Pons (tissue), 1 donor: ENCODE measurements at places on chromosomes 3 and 15.

DNA sequence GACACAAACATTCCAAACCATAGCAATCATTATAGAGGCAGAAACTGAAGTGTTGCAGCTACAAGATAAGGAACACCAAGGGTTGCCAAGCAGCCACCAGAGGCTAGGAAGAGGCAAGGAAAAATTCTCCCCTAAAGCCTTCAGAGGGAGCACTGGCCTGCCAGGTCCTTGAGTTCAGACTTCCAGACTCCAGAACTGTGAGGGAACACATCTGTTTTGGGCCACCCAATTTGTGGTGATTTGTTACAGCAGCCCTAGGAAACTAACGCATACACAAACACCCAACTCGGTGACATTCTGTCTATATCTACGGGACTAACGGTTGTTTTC is 54.6 kb downstream of the MB21D2 start:
- DNase-seq = no peak

GRCh38 chr3:10927551-10927950 is 65.0 kb upstream of the SLC6A1 start:
- DNase-seq = no peak

- DNase-seq = no peak
These were observed 52.8 kb upstream of the CCNB2 start for GRCh38 chr15:59051873-59052861.

DNA sequence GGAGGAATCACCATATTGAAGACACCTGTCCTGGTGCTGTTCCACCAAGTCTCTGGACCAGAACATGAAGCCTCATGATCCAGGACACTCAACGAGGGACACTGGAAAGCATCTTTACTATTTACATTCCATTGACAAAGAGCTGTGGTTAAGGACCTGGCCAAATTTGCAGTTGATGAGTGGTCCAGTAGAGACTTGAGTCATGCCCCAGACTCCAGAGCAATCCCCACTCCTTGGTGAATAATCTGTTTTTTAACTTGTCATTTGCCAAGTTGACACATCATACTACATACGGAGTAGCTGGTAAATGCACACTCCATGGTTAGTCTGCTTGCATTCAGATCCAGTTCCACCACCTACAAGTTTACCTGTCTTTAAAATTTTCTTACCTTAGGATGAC is 1.2 kb upstream of the COL6A6 start:
- no peak for DNase-seq

GRCh38 chr3:71498543-71498942 is 85.0 kb downstream of the FOXP1 start:
- peak; percentile 47 for DNase-seq

GRCh38 chr3:146163584-146163983 is 2.6 kb upstream of the PLOD2 start:
- no peak for DNase-seq

GRCh38 chr3:52039846-52040245 is 16.5 kb downstream of the DUSP7 start:
- DNase-seq = peak; percentile 98

DNA sequence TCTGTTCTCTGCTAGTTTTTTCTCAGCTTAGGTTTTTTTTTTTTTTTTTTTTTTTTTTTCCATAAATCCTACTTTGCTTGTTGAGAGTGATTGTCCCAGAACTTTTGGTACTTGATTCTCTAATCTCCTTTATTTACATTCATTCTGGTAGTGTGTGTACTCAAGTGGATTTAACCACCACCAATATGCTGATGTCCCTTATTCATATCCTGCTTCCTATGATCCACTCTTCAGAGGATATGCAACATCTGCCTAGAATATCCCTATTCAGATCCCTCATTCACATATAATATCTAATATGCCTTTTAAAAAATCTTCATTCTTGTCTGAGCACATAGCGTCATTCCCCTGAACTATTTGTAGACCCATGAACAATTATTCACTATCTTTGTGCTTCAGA is 342.9 kb downstream of the VGLL3 start:
- DNase-seq = no peak

DNA sequence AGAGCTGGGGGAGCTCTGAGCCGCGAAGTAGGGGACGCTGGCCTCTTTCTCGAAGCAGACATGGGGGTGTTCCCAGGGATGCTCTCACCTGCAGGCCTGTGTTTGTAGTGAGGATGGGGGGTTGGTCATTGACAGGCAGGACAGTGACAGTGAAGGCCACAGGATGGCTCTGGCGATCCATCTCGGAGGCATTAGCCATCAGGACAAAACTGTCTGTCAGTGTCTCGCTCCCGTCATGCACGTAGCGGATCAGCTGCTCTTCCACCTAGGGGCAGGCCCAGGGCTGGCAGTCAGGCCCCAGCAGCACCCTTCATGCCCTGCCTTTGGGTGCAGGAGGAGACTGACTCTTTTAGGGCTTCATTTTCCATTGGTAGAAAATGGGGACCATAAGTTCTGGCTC is 28.0 kb downstream of the CSPG4 start:
- DNase-seq = no peak

- no peak for DNase-seq
These were observed 16.8 kb downstream of the C3orf20 start for GRCh38 chr3:14691719-14692118.

DNA sequence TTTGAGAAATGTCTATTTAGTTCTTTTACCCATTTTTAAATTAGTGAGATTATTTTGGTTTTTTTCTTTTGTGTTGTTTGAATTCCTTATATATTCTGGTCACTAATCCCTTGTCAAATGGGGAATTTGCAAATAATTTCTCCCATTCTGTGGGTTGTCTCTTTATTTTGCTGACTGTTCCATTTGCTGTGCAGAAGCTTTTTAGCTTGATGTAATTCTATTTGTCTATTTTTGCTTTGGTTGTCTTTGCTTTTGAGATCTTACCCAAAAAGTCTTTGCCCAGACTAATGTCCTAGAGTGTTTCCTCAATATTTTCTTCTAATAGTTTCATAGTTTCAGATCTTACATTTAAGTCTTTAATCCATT is 472.9 kb downstream of the TBL1XR1 start:
- no peak for DNase-seq

GRCh38 chr3:117285737-117286136 is 576.2 kb downstream of the TUSC7 start:
- DNase-seq = peak; percentile 58

- peak; percentile 32 for DNase-seq
These were observed 241.0 kb downstream of the NSUN3 start for GRCh38 chr3:94303897-94304296.

GRCh38 chr15:83613714-83614113 is 40.2 kb upstream of the ADAMTSL3 start:
- DNase-seq = peak; percentile 11

- no peak for DNase-seq
These were observed 20.7 kb downstream of the RHCG start for GRCh38 chr15:89475661-89476060.

DNA sequence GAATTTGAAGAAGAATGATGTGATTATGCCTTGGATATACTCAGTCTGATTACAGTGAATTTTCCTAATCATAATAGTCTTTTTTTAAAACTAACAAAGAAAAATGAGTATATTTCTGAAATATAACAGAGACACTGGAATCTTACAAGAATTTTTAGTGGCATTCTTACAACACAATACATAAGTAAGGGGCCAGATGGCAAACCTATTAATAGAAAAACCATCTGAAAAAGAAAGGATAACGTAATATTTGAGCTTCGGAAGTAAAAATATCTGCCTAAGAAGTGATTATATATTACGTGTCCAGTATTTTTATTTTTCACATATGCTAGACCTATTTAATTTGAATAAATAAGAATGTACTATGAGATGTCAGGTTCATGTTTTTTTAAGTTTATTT is 452.8 kb downstream of the NAALADL2 start:
- no peak for DNase-seq

DNA sequence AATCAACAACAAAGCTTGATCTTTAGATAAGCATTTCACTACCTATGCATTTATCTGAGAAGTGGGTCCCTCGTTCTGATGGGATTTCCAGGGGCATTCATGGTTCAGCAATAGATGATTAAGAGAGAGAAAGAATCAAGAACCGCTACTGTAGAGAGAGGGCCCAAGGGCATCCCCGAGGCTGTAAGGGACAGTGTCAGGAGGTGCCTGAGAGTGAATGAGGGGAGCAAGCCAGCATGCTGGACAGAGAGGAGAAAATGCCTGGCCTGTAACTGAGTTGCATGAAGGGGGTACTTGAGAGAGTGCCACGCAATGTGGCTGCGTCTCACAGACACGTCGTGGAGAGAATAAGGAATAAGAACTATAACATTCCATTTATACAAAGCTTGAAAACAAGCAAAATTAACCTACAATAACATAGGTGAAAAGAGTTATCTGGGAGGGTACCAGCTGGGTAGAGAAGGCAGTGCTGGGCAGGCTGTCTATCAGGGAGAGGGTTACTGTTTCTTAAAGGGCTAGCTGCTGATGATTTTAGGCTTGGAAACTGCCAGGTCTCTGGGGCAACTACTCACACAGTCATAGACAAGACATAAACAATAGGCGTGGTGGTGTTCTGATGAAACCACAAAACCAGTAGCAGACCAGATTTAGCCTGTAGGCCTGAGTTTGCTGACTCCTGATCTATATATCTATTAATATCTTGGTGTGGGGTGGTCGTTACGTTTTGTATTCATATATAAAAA is 374.6 kb upstream of the CFAP20DC start:
- DNase-seq = no peak

DNA sequence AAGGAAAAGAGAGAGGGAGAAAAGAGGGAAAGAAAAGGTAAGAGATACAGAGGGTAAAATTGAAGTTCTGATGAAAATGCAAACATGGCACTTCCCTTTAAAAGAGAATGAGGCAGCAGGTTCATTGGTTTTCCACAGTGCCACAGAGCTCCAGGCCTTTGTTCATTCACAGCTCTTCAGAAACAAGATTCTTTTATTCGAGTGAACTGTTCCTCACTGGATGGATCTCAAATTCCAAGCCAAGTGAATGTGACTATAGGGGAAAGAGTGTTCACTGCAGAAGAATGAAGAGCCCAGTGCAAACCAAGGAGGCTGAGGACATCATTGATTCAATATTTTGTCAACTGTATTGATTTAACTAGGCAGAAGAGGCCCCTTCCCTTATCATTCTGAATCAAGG is 280.3 kb upstream of the PROK2 start:
- peak; percentile 93 for DNase-seq

GRCh38 chr3:149384911-149385321 is 7.5 kb upstream of the TM4SF1 start:
- DNase-seq = no peak

DNA sequence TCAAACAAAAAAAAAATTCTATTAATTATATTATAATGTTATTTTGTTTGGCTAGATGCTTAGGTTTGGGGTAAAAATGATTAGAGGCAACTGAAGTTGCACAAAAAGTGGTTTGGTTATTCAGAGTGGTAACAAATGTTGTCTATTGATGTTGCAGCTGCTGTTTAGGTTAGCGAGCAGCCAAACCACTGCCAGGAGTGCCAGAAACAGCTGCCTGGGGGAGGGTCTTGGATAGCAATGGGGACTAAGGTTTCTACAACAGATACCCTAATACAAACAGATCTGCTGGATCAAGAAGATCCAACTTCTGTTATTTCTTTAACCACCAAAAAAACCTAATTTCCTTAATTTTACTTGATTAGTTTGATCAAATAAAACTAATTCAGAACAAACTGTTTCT is 26.6 kb downstream of the BTLA start:
- DNase-seq = no peak

DNA sequence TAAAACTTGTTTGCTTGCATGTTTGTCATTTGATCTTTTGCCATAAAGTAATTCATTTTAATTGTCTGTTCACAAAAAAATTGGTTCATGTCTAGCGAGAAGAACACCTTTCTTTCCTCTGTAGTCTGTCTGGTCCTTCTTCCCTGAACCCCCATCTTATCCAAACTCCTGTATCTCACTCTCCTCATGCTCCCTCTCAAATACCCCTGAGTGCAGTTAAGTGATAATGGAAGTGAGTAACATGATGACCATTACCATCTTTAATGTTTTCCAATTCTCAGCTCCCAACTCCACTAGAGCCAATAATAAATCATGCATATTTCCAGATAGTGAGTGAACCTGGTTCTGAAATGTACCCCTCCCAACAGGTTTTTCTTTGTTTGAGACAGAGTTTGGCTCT is 14.2 kb upstream of the KCNMB3 start:
- no peak for DNase-seq

- DNase-seq = no peak
These were observed 76.1 kb downstream of the CD200 start for GRCh38 chr3:112409041-112409440.
